Epithelial cell of esophagus (primary cell): ENCODE measurements at places on chromosomes 7 and 10.
A peak's percentile ranks its signal among the peaks of the same experiment; 100 is the strongest.

GRCh38 chr10:3354174-3354900 is 181.8 kb upstream of the PITRM1 start:
- DNase-seq = no peak

GRCh38 chr10:74967911-74968666 is 141.7 kb downstream of the KAT6B start:
- peak; percentile 35 for DNase-seq

DNA sequence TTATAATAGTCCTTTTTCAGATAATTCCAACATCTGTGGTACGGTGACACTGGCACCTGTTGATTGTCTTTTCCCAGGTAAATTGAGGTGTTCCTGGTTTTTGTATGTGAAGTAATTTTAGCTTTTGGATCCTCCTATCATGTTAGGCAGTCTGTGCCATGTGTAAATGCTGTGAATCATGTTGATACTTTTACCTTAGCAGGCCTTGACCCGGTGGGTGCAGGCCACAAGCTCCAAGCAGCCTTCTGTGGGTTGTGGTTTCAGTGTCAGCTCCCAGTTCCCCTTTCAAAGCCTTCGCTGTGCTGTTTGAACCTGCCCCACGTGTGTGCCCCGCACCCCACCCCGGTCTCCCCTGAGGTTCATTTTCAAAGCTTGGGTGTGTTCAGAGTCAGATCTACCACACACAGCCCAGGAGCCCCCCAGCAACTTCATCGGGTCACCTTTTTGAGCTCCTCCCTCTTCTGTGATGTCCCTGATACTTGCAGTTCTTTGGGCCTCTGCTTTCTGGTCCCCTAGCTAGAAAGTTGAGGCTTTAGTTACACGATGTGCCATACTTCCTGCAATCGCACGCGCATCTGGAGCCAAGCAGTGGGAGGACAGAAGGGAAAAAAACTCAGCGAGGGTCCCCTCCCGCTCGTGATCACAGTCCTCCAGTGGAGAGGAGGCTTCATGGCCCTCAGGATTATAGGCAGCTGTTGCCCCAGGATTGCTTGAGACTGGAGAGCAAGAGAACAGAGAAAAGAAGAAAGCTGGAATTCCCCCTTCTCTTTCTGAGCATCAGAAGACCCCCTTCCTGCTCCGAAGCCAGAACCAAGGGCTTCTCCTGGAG is 8.7 kb upstream of the BHLHA15 start:
- DNase-seq = peak; percentile 16

DNA sequence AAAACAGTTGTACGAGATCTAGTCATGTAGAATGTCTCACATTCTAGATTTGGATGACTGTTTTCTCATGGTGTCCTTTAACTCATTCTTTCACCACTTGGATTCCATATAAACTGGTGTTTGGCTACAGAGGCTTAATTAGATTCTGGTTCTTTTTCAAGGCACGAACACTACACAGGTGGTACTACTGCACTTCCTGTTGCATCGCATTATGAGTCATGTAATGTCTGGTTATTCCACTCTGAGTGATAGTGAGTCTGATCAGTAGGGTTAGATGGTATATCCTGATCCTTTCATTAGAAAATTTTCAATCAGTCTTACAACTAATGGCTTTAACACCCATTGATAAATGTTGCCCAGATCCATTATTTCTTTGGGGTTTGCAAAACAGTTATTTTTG is 11.2 kb upstream of the AKAP9 start:
- peak; percentile 74 for DNase-seq

DNA sequence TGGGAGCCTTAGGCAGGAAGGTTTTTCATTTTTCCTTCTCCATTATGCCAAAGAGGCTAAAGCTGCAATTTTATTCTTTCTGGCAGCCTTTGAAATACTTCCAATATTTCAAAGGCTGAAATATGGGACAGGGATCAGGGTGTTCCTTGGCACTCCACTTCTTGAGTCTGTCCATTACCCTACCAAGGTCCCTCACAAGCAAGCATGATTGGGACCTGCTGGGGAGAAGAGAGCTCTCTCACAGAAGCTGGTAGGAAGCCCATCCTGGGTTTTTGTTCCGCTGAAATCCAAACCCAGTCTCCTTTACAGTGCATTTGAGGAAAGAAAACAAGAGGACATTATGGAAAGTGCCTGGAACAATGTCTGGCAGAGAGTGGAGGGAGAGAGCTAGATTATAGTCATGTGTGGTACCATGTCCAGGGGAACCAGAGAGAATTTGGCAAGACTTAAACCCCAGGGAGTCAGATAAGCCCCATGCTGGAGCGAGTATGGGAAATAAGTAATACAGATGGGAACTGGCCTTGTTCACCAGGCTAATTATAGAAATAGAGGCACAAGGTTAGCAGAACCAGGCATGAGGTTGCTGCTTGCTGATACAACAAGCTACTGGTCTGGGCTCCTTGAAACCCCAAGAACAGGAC is 104.7 kb downstream of the LSM5 start:
- no peak for DNase-seq

GRCh38 chr7:13742811-13743210 is 246.7 kb downstream of the ETV1 start:
- peak; percentile 69 for DNase-seq

- DNase-seq = peak; percentile 62
Measured at GRCh38 chr7:74023092-74023536, 4.9 kb upstream of the ELN start.

GRCh38 chr10:451021-451471 is 238.4 kb downstream of the DIP2C start:
- DNase-seq = no peak

DNA sequence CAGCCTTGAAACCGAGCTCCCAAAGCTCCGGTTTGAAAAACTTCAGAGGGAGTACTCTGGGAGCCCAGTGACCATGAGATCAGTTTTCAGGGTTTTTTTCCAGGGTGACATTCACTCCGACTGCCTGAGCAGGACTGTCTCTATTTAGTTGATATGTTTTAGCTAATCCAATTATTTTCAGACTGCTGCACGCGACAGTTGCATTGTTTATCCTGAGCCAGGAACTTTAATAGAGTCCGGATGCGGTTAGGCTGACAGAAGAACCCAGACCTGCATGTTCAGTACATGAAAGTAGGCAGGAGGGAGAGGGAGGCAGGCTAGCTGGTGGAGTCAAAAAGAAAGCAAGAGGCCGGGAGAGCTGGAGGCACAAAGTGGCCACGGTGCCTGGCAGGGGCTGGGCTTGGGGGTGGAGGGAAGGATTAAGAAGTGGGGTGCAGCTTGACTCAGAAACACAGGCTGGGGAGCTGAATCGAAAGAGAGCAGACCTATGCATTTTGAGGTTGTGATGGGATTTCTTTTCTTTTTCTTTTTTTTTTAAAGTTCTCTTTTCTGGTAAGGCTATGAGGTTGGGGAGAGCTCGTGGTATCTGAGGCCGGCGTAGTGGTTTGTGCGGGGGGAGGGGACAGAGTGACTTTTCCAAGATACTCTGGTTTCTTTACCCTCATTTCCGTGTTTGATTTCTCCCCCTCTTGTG is 5.7 kb downstream of the GATA3 start:
- DNase-seq = no peak

DNA sequence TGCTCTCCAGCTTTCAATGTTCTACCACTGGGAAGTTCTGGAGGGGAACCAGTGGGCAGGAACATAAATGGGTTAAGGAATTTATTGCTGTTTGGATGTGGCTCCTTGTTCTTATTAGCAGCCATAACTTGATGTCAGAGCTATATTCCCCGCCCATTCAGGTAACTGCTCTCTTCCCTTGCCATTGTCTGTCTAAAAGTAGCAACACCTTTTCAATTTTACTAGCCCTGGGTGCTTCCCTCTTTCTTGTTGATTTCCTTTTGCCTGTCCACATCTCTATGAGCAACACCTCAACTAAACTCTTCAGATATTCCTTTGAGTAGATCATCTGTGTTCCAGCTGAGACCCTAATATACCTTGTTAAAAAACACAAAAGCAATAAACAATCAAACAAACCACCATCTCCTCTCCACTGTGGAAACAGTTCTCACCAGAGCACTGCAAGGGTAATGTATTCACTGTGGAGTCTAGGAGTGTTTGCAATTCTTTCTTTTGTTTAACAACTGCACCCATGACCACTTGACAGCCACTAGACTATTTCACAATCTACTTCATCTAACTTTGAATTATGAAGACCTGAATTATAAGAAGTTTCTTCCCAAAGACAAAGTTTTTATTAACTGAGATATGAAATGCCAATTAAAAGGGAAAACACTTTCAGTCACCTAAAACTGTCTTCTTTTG is 436.7 kb downstream of the IPMK start:
- DNase-seq = no peak

- DNase-seq = peak; percentile 68
Measured at GRCh38 chr10:110372656-110373055, 67.9 kb upstream of the SMNDC1 start.

DNA sequence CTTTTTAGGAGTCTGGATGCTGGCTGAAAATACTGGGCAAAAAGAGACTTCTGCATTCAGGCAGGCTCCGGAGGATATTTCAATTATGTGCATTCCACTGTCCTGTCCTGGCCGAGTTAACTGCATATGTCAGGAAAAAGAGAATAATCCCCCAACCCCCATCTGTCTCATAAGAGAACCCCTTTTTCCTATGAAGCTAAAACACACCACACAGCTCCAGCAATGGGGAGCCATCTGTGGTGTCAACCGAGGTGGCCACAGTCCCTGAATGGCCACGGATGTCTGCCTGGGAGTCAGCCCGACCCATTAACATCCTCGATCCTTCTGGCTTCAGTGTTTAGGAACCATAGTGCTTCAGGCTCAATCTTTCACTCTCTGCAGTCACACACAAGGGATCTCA is 70.4 kb downstream of the RSU1 start:
- DNase-seq = no peak

- DNase-seq = no peak
Measured at GRCh38 chr7:17342756-17343155, 44.3 kb downstream of the AHR start.

GRCh38 chr7:122306320-122307227 is 2.0 kb upstream of the FEZF1 start:
- DNase-seq = no peak

- no peak for DNase-seq
Measured at GRCh38 chr10:61438141-61438988, 14.8 kb downstream of the TMEM26 start.

DNA sequence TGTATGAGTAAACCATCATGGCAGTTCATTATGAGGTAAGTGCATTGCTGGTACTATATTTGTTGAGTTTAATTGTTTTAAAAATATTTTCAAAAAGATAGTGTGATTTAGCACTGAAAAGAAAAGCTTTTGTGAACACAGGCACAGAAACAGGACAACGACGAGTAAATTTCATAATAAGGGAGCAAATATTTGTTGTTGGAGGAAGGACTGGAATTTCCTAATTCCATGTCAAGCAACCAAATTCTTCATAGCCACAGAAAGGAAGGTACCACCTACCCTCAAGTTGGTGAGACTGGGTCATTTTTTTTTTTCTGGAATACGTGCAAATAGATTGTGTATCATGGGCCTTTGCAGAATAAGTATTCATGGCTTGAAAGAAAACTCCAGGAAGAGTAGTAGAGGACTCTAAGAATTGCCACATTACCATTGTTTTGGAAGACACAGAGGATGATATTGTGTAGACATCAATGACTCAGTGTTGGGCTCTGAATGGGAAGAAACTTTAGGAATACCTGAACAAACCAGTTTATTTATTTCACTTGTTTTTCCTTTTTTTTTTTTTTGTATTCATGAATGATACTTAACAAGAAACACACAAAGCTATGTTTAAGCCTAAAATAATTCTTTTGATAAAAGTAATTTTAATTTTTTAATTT is 7.8 kb downstream of the UBE2D4 start:
- peak; percentile 48 for DNase-seq

GRCh38 chr10:87827681-87828080 is 9.7 kb upstream of the ATAD1 start:
- DNase-seq = no peak

DNA sequence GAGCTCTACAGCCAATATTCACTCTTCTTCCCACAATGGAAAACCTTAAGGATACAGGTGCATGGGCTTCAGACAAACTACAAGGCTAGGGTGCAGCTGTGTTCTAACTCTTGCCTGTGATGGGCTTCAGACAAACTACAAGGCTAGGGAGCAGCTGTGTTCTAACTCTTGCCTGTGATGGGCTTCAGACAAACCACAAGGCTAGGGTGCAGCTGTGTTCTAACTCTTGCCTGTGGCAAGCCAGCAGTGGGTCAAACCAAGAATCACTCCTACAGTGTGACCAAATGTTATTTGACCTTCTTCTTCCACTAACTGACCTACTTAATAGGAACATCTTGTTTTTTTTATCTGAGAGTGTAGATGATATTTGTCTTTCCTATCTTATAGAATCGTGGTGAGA is 7.4 kb downstream of the SORCS1 start:
- DNase-seq = no peak

GRCh38 chr10:32379318-32379949 is 32.5 kb upstream of the EPC1 start:
- peak; percentile 81 for DNase-seq

DNA sequence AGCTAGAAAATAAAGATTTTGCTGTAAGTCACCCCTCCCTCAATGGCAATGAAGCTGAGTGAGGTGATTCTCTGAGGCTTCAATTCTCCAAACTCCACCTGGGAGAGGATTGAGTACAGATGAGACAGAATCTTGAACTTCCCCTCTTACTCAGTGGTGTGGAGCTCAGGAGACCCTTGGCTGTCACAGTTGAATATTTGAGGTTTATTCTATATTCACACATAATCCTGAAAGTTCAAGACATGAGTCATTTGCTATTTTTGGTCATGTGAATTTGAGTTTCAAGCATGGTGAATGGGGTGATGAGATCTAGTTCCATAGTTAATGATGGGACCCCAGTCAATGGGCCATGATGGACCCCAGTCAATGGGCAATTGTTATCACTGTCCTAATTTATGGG is 13.9 kb upstream of the TECTB start:
- DNase-seq = no peak

- no peak for DNase-seq
Measured at GRCh38 chr7:117809958-117810357, 63.3 kb downstream of the CTTNBP2 start.

GRCh38 chr7:117772421-117772820 is 100.8 kb downstream of the CTTNBP2 start:
- DNase-seq = no peak

DNA sequence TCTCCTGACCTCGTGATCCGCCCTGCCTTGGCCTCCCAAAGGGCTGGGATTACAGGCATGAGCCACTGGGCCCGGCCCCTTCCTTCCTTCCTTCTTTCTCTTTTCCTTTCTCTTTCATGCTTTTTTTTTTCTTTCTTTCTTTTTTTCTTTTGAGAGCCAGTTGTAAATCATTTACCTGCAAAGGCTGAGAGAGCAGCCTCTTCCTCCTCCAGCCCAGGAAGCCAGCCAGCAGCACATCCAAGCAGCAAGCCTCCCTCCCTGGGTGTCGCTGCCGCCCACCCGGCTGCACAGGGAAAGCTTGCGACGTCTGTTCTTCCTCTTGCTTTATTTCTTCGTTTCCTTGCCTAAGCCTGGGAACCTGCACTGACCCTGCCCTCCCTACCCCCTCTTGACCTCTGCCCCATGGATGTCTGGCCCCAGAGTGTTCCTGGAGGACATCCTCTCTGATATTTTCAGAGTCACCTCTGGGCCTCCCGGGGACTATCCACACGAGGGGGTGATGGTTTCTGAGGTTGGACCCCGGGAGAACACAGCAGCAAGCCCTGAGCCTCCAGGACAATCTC is 62.8 kb upstream of the MYL10 start:
- no peak for DNase-seq
